Activated naive CD4-positive, alpha-beta T cell treated with anti-CD3 and anti-CD28 coated beads, Interleukin-2, amount 10 ng/mL, durations not matched to agents 7 days and 5 days (primary cell): ENCODE measurements at places on chromosomes 5 and 9.
A peak's percentile ranks its signal among the peaks of the same experiment; 100 is the strongest.

DNA sequence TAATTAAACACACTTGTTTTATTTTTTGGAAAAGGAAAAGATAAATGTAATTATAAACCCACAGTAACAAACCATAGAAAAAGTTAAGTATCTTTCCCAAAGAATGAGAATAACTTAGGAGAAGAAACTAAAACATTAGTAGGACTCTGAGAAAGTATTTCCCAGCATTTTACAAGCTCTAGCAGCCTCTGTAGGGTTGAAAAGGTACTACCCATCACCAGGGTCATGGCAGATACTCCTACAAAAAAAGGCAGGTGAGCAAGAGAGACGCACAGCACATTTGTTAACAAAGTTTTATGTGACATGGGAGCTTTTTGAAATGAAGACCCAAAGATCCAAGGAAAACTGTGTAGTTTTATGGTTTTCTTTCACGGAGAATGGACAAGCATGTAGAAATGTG lies 77.7 kb upstream of the FAM169A start:
- peaks cover 5% of the 10 kb centered on the region for H3K4me1 ChIP-seq
- H3K4me3 ChIP-seq, result no peak overlapping the region
- H3K27ac ChIP-seq, result no peak overlapping the region
- no peak for DNase-seq

GRCh38 chr9:806285-807156 lies 35.0 kb upstream of the DMRT1 start:
- peaks cover 18% of the 10 kb centered on the region for H3K27me3 ChIP-seq
- no peaks in the 10 kb centered on the region for H3K4me1 ChIP-seq
- no peak overlapping the region for H3K27ac ChIP-seq
- no peak overlapping the region for H3K4me3 ChIP-seq

- H3K4me3 ChIP-seq, result no peak overlapping the region
- no peak overlapping the region for H3K27ac ChIP-seq
- no peak for DNase-seq
- no peaks in the 10 kb centered on the region for H3K36me3 ChIP-seq
- no peaks in the 10 kb centered on the region for H3K4me1 ChIP-seq
- no peaks in the 10 kb centered on the region for H3K27me3 ChIP-seq
Measured at GRCh38 chr5:100232736-100233135, 302.4 kb upstream of the FAM174A start.

- no peak overlapping the region for H3K27ac ChIP-seq
- H3K4me1 ChIP-seq, result no peaks in the 10 kb centered on the region
- peaks cover 14% of the 10 kb centered on the region for H3K27me3 ChIP-seq
- H3K36me3 ChIP-seq, result no peaks in the 10 kb centered on the region
- DNase-seq, result no peak
Measured at GRCh38 chr9:71515107-71515506, 253.2 kb downstream of the CEMIP2 start.

DNA sequence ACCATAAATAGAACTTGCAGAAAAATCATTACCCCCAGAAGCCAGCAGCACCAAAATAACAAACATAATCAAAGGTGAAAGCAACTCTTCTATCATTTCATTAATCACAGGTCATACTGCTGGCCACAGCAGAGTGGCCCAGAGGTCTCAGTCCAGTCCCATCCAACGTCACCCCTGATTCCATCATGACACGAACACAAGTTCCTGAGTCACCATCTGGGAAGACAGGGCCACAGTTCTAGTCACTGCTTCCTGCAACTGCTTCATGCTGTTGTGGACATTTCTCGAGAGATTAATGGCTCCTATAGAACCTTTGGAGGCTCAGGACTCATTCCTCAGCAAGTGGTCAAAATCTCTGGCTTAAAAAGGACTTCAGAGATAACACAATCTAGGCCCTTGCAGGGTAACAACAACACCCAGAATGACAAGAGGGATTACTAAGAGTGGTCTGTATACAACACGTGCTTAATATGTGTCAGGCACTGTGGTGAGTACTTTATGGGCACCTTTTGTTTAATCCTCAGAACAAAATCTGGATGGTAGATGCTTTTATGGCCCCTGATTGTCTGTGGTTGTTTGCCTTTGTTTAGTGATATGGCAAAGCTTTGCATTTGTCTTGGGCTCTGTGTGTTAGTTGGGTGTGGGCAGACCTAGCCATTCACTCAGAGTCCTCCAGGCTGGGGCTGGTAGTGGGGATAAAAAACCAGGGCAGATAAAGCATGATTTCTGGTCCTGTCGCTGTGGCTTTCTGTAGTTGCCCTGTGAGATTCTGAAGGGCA lies 184.3 kb downstream of the DAB2IP start:
- H3K36me3 ChIP-seq, result no peaks in the 10 kb centered on the region
- no peak overlapping the region for H3K27ac ChIP-seq
- peak; percentile 1 for DNase-seq
- peaks cover 5% of the 10 kb centered on the region for H3K27me3 ChIP-seq
- H3K4me3 ChIP-seq, result no peak overlapping the region

- no peak overlapping the region for H3K4me3 ChIP-seq
- no peaks in the 10 kb centered on the region for H3K4me1 ChIP-seq
- DNase-seq, result no peak
- no peaks in the 10 kb centered on the region for H3K36me3 ChIP-seq
- H3K27me3 ChIP-seq, result no peaks in the 10 kb centered on the region
- no peak overlapping the region for H3K27ac ChIP-seq
Measured at GRCh38 chr5:160960592-160960991, 108.6 kb upstream of the ATP10B start.

DNA sequence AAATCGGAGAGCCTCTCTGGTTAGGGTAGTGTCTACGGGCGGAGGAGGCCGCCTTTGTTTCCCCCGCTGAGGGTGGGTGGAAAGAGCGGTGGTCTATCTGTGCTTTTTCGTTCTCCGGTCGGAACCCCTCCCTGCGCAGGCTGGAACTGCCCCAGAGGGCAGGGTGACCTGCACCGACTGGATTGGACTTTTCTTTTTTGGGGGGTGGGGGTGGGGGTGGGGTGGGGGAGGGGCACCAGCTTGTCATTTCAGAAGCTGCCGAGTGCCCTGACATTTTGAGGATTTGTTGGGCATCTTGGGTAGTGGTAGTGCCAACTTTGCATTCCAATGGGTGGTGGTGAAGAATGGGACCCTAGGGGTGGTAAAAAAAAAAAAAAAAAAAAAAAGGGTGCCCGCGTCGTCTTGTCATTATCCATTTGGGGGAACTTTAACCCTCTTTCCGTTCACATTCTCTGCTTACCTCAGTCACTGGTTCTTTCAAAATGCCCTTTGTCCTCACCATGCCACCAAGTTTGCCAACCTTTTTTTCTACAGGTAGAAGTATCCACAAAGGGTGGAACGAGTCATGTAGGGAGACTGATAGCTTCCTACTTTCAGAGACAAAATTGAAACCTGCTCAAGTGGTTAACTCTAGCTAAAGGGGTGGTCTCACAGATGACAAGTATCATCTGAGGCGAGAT lies 1.3 kb downstream of the UBE2R2 start:
- peak overlapping the region; percentile 97 for H3K4me3 ChIP-seq
- H3K36me3 ChIP-seq, result peaks cover 11% of the 10 kb centered on the region
- peak overlapping the region; percentile 94 for H3K27ac ChIP-seq
- no peaks in the 10 kb centered on the region for H3K27me3 ChIP-seq

DNA sequence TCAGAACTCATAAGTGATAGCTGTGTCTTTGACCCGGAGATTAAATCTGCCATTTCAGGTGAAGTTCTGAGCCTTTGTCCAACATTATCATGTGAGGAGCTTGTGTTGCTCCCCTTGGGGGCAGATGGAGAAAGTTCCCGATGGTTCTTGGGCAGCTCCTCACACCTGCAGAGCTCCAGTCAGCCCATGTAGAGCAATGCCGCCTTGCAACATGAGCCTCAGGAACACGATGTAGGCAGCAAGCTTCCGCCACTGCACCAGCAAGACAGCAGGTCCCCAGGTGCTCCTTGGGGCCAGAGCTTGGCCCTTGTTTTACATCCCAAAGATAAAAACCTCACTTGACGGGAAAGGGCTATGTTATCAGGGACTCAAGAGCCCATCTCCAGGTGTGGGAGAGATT lies 292.7 kb downstream of the IRX1 start:
- no peaks in the 10 kb centered on the region for H3K27me3 ChIP-seq
- no peak for DNase-seq
- no peaks in the 10 kb centered on the region for H3K4me1 ChIP-seq
- H3K4me3 ChIP-seq, result no peak overlapping the region

GRCh38 chr5:117072439-117072838 lies 497.8 kb upstream of the SEMA6A start:
- H3K4me3 ChIP-seq, result no peak overlapping the region
- no peak overlapping the region for H3K27ac ChIP-seq
- no peaks in the 10 kb centered on the region for H3K4me1 ChIP-seq
- H3K27me3 ChIP-seq, result no peaks in the 10 kb centered on the region

DNA sequence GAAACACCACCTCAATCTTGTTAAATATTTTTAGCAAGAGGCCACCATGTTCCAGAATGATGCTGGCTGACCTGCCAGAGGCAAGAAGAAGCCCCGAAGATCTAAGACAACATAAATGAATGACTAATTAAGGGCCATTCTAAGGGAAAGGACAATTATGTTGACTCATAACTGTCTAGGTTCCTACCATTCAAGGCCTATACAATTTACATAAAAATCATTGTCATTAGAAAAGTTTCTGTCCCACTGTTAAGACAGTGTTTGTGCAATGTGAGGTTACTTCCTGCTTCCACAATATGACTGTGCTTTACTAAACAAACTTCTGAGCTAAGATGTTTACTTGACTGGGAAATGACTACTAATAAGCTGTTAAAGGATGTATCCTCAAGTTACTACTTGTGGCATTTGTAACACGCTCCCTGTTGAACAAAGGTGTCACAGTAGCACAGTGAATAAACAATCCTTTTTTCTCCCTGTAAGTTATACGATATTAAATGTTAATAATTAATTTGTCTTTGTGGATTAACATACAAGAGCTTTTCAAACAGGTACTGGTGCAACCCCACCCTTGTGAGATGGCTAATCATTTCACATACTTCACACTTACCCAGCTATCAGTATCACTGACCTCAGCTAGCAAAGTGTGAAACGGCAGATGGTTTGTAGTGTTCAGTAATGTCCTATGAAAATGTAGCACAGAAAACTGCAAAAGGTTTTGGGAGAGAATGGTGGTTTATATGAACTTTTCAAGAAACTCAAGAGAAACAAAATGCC lies 195.8 kb downstream of the EFNA5 start:
- H3K4me3 ChIP-seq, result no peak overlapping the region
- no peak overlapping the region for H3K27ac ChIP-seq
- no peak for DNase-seq
- no peaks in the 10 kb centered on the region for H3K36me3 ChIP-seq
- H3K4me1 ChIP-seq, result peaks cover 3% of the 10 kb centered on the region
- H3K27me3 ChIP-seq, result no peaks in the 10 kb centered on the region

DNA sequence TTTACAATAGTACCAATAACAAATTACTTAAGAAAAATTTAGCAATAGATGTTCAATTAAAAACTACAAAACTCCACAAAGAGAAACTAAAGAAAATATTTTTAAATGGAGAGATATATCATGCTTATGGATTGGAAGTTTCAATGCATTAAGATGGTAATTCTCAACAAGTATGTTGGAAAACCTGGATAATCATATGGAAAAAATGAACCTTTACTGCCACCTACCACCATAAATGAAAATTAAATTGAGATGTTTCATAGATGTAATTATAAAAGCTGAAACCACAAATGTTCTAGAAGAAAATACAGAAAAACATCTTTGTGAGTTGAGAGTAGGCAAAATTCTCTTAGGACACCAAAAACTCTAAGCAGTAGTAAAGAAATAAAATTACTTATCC lies 121.7 kb downstream of the ANKRD18B start:
- H3K27me3 ChIP-seq, result peaks cover 55% of the 10 kb centered on the region
- no peak overlapping the region for H3K27ac ChIP-seq
- peaks cover 11% of the 10 kb centered on the region for H3K4me1 ChIP-seq
- no peak for DNase-seq
- H3K4me3 ChIP-seq, result no peak overlapping the region
- no peaks in the 10 kb centered on the region for H3K36me3 ChIP-seq

GRCh38 chr9:91734371-91734981 lies 215.6 kb downstream of the ROR2 start:
- H3K4me3 ChIP-seq, result no peak overlapping the region
- H3K27me3 ChIP-seq, result peaks cover 20% of the 10 kb centered on the region
- no peaks in the 10 kb centered on the region for H3K4me1 ChIP-seq
- H3K36me3 ChIP-seq, result no peaks in the 10 kb centered on the region
- DNase-seq, result peak; percentile 65

- no peak overlapping the region for H3K4me3 ChIP-seq
- DNase-seq, result no peak
- H3K27me3 ChIP-seq, result no peaks in the 10 kb centered on the region
- H3K27ac ChIP-seq, result no peak overlapping the region
Measured at GRCh38 chr9:2679011-2679410, 38.3 kb upstream of the KCNV2 start.

- no peaks in the 10 kb centered on the region for H3K27me3 ChIP-seq
- H3K36me3 ChIP-seq, result no peaks in the 10 kb centered on the region
- no peak for DNase-seq
- no peak overlapping the region for H3K4me3 ChIP-seq
- H3K27ac ChIP-seq, result no peak overlapping the region
Measured at GRCh38 chr5:35248843-35249780, 18.8 kb upstream of the PRLR start.

- H3K27me3 ChIP-seq, result no peaks in the 10 kb centered on the region
- no peak overlapping the region for H3K27ac ChIP-seq
- H3K4me3 ChIP-seq, result no peak overlapping the region
- no peak for DNase-seq
- H3K36me3 ChIP-seq, result peaks cover 47% of the 10 kb centered on the region
- no peaks in the 10 kb centered on the region for H3K4me1 ChIP-seq
Measured at GRCh38 chr5:32233696-32234447, 59.8 kb upstream of the GOLPH3 start.

GRCh38 chr9:81499021-81499454 lies 190.3 kb downstream of the TLE1 start:
- no peaks in the 10 kb centered on the region for H3K36me3 ChIP-seq
- no peaks in the 10 kb centered on the region for H3K27me3 ChIP-seq
- no peak overlapping the region for H3K27ac ChIP-seq
- DNase-seq, result no peak
- H3K4me1 ChIP-seq, result no peaks in the 10 kb centered on the region
